ENCODE measurements at places on chromosomes 5 and 9. TPM values are rescaled to one million over a fixed set of nuclear protein-coding genes. Genes with fewer than 3 reads are reported as not detected.

GRCh38 chr5:96141749-96142148 is 180.1 kb upstream of the ELL2 start:
- no peak for DNase-seq

The TCF7 gene
- 2.4 TPM for total RNA-seq

The GNA14 gene
- 0.35 TPM for total RNA-seq

The FGFR4 gene
- 0.68 TPM for total RNA-seq
